ENCODE measurements at places on chromosomes 11 and 22. TPM values are rescaled to one million over a fixed set of nuclear protein-coding genes. Genes with fewer than 3 reads are reported as not detected.

- DNase-seq, result no peak
- no peak overlapping the region for H3K4me3 ChIP-seq
- no peak overlapping the region for H3K27ac ChIP-seq
- H3K4me1 ChIP-seq, result no peaks in the 10 kb centered on the region
- no peaks in the 10 kb centered on the region for H3K27me3 ChIP-seq
Observed at GRCh38 chr11:48161951-48162884, 54.4 kb upstream of the OR4B1 start.

GRCh38 chr11:47946682-47947559, 33.4 kb upstream of the PTPRJ start:
- no peak overlapping the region for H3K4me3 ChIP-seq
- no peak overlapping the region for H3K27ac ChIP-seq
- H3K36me3 ChIP-seq, result no peaks in the 10 kb centered on the region

Gene SLC5A1
- not detected for total RNA-seq

Gene C22orf15
- total RNA-seq, result 1.6 TPM

- no peak overlapping the region for H3K4me3 ChIP-seq
- no peak for DNase-seq
- H3K4me1 ChIP-seq, result no peaks in the 10 kb centered on the region
Observed at GRCh38 chr11:6833356-6833755, 12.1 kb upstream of the OR10A5 start.

DNA sequence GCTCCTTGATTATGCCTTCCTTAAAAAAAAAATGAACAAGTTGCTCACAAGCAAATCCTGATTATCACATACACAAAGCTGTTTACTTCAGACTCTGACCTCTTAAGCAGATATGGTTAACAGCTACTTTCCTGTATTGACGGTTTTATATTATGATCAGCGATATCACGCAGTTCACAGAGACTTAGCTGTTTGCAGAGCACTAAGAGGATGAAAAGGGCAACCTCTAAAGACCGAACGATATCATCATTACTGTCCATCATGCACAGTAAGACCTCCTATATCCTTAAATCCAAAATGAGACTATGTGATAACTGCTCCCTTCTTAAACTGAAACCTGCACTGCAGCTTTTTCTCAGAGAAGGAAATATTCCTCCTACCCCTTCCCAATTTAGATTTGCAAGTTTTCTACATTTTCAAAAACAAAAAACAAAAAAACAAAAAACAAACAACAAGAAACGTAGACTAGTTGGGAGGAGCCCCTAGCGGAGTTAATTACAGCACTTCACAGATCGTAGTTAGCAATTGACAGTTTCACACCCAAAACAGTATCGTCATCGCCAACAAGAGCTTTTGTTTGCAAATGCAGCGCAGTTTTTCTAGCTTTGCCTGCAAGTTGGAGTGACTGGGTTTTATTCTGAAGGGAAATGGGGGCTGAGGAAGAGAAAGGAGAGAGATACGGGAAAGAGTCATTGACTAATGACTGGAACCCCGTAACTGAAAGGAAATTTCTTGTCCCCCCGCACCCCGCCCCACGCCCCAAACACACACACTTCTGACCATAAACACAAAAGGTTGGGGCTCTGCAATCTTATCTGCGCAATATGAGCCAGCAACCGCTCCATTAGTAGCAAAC, 1.2 kb downstream of the DDX6 start:
- DNase-seq, result peak; percentile 82
- peak overlapping the region; percentile 97 for H3K4me3 ChIP-seq
- H3K27me3 ChIP-seq, result no peaks in the 10 kb centered on the region
- peaks cover 3% of the 10 kb centered on the region for H3K4me1 ChIP-seq
- H3K27ac ChIP-seq, result peak overlapping the region; percentile 98

Measured in endodermal cell (in vitro differentiated cells).